ENCODE measurements at places on chromosomes 3 and 15.

- no peak for DNase-seq
Measured at GRCh38 chr15:59457103-59457502, 19.1 kb downstream of the FAM81A start.

DNA sequence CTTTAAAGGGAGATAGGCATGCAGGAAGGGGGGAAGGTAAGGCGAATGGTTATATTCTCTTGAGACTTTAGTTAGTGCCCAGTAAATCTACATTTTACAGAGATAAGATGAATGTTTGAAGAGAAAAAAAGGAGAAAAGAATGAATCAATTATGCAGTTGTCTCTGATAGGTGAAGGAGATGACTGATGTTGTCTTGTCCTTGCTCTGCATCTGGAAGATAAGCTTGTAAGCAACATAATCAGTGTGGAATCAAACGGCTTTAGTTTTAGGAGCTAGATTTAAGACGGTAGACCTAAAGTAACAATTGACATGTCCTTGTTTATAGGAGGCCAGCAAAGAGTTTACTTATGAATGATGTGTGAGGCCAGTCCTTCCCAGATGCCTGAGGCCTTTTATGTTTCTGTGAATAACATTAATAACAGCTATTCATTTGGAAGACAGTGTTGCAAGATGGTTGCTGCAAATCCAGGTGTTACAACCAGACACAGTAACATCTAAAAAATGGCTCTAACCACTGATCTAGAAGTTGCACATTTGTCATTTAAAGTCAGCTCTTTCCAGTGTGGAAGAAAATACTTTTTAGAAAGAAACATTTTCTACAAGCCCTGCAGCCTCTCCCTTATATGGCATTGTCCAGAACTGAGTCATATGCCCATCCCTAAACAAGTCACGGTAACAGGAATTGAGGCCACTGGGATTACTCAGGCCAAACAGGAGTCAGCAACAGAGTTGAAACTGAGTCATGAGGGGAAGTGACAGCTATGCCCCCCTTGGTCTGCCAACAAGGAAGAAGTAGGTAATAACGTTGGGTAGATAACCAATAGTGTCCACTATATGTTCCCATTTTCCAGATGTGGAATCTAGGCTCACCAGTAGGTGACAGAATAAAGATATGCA is 77.5 kb upstream of the FBN1 start:
- DNase-seq = no peak

GRCh38 chr3:133455960-133456359 is 56.1 kb downstream of the BFSP2 start:
- no peak for DNase-seq

GRCh38 chr3:147355753-147356090 is 50.6 kb downstream of the ZIC4 start:
- no peak for DNase-seq

GRCh38 chr3:8773941-8774542 is 4.6 kb upstream of the OXTR start:
- no peak for DNase-seq

DNA sequence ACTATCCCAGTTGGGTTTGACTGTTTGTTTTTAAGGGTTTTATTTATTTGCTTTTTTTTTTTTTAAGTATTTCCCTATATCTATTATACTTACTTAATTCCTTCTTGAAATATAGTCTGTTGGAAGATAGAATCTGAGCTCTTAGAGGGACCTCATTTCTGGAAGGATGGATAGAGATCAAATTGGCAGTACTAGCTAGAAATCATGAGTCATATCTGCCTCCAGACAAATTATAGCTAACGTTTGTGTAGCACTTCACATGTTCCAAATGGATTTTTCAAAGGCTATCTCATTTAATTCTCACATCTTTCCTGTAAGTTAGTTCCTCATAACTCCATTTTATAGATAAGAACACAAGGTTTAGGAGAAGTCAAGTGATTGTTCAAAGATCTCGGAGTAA is 384.7 kb downstream of the ZIC1 start:
- no peak for DNase-seq

DNA sequence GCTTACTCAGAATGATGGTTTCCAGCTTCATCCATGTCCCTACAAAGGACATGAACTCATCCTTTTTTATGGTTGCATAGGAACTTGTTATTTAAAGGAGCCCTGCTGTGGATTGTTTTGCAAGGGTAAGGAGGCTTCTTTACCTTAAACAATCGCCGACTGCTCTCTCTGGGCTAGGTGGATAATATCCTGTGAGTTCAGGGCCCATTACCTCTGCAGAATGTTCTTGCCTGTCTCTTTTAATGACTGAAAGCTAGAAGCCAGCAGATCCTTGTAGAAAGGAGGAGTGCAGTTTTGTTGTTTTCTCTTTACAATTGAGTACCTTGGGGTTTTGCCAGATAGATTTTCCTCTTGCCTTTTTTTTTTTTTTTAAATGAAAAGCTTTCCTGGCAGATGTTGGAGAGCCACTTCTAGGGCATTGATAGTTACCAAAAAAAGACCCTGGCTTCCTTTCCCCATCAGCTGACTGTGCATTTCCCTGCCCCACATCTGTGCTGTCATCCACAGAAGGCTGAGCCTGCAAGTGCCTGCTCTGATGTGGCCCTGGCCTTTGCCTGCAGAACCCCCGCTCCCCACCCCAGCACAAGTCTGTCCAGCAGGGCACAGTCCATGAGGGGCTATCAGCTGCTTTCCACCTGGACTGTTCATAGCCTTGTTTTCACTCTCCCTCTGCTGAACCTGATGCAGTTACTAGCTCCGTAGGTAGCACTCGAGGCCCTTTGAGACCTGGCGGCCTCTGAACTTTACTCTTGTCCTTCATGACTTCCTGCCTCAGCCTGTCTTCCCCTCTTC is 113.1 kb downstream of the CHCHD6 start:
- peak; percentile 68 for DNase-seq

DNA sequence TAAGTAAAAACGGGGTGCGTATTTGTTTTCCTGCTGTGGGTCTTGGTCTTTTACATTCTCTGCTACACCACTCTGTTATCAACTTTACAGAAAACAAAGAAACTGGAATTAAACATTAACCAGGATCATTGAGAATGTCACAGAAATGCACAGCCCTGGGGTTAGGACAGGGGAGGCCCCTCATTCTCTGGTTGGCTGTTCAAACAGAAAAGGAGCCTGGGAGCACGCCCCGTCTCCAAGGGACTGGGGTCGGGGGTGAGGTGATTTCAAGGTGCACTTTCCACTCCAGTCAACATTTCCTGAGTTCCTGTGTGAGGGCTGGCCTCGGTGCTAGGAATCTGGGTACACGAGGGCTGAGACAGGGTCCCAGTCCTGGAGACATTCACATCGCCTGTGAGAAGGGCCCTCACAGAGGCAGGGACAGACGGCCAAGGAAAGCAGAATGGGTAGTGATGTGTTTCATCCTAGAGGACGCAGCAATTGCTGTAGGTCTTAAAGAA is 30.3 kb downstream of the CPN2 start:
- no peak for DNase-seq

GRCh38 chr15:74387621-74388362 is 20.3 kb upstream of the CYP11A1 start:
- no peak for DNase-seq

DNA sequence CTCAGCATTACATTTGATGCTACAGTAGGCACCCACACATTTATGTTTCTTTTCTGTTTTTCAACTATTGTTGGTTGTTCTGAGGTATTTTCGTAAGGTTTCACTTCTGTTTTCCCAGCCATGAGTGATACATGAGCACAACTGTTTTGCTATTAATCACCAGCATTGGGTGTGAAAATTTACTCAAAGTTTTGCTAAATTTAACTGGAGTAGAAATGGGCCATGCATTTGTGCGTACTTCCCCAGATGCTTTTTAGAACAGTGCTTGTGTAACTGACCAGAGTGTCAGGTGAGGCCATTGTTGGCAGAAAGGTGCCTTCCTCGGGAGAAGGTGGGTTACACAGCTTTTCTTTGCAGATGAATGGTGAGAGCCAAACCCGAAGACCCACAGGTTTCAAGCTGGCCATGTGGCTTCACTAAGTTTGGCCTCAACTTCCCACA is 70.4 kb downstream of the ST6GAL1 start:
- no peak for DNase-seq

GRCh38 chr3:193016437-193016901 is 98.8 kb upstream of the MB21D2 start:
- DNase-seq = peak; percentile 40

DNA sequence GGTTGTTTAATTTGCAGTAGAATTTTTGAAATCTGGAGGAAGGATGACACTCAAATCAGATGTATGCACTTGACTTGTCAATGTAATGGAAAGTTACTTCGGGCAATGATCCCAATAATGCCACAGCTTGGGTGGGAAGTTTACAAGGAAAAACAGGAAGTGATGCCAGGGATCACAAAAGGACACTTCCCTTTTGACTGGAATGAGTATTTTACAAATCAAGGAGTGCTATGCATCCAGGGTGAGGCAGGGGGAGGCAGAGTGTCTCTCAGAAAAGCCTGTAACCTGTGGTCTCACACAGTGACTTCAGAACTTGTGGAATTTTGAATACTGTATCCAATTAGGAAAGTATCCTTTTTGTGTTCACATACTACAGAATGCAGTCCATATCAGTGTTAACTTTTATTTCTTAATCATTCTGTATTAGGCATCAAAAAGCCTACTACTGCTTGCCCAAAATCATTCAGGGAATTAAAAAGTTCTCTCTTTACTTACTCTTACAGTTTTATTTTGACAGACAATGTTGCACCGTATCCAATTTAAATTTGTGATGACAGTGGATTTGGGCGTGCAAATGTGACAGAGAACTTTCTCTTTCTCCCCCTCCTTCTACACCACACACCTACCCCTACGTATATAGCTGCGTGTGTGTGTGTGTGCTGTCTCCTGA is 445.1 kb downstream of the MECOM start:
- peak; percentile 68 for DNase-seq

DNA sequence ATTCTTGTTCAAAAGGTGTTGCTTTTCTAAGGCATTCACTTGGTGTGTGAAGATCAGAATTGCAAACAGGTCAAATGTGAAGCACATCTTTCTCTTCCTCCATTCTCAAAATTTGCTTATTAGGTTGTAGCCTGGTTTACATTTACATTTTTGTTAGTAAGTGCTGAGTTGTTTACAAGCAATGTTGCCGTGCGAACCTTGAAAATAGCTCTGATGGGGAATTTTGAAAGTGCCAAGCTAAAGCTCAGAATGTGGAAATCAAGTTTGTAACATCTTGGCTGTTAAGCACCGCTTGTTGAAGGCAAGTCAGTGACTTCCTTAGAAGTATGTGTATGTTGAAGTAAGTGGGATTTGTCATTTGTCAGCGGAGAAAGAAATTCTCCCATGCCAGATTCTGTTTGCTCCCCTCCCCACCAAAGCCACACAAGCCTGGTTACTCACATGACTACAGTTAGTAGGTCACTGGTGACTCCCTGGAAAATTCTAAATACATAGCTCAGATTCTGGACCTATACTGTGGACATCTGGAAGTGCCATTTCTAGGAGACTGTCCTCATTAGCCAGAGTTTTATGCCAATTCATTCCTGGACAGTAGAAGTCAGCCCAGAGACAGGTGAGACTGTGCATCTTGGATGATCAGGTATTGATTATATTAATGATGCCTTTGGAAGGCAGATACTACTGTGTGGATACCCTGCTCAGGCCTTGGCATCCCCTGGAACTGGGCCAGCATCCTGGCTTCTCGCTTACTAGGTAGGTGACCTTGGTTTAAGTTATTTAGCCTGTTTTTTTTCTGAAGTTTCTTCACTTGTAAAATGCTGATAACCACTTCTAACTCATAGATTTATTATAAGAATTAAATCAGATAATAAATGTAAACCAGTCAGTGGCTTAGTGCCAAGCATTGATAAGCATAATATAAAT is 390.6 kb upstream of the SEMA6D start:
- DNase-seq = no peak

- DNase-seq = no peak
Measured at GRCh38 chr15:94691169-94691568, 459.8 kb downstream of the MCTP2 start.

DNA sequence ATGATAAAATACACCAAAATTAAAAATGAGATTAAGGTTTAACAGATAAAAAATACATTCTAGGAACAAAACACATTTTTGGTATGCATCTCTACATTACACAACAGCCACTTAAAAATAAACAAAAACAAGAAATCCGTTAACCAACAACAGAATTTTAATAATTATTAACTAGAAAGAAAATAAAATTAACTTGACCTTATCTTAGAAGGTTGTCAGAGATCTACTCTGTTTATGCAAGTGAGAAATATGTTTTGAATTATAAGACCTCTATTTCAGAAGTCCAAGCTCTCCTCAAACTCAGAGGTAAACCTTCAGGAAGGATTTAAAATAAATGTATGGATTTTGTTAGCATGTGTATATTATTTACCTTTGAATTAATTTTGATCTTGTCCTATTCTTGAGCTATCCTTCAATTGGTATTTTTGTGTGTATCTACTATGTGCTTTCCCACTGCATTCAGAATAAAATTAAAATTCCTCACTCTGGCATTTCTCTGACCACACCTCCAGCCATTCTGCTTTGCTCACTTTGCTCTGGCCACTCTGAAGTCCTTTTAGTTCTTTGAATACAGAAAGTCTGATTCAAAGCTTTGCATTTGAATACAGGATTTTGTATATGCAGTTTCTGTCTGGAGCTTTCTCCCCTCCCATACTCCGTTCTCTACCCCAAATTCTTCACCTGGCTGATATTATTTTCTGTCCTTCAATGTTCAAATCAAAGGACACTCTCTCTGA is 352.0 kb downstream of the ZBTB20 start:
- no peak for DNase-seq

DNA sequence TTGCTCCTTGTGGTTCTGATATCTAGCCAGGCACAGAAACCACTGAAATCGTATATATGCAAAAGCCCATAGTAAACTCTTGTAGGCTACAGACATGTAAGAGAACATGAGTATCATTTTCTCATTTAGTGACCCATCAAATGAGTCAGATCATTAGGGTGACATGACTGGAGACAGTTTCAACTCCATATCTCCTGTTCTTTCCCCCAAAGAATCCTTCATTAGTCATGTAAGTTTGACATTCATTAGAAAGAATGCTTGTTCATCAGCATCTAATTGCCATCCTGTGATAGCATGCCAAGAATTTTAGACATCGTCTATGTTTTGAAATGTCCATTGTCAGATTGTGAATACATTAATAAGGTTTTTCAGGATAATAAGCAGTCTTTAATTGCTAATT is 264.9 kb upstream of the TPM1 start:
- DNase-seq = no peak

GRCh38 chr15:79003896-79004295 is 59.0 kb upstream of the CTSH start:
- DNase-seq = no peak

GRCh38 chr3:72702997-72703396 is 145.2 kb downstream of the SHQ1 start:
- DNase-seq = no peak

- peak; percentile 24 for DNase-seq
Measured at GRCh38 chr3:177601152-177601551, 403.9 kb upstream of the TBL1XR1 start.

GRCh38 chr3:198018416-198018815 is 58.4 kb downstream of the LMLN start:
- no peak for DNase-seq

- peak; percentile 12 for DNase-seq
Measured at GRCh38 chr3:127630811-127631714, 2.1 kb downstream of the PODXL2 start.
